Putamen (tissue), 1 donor: ENCODE measurements at places on chromosomes 4 and X.

DNA sequence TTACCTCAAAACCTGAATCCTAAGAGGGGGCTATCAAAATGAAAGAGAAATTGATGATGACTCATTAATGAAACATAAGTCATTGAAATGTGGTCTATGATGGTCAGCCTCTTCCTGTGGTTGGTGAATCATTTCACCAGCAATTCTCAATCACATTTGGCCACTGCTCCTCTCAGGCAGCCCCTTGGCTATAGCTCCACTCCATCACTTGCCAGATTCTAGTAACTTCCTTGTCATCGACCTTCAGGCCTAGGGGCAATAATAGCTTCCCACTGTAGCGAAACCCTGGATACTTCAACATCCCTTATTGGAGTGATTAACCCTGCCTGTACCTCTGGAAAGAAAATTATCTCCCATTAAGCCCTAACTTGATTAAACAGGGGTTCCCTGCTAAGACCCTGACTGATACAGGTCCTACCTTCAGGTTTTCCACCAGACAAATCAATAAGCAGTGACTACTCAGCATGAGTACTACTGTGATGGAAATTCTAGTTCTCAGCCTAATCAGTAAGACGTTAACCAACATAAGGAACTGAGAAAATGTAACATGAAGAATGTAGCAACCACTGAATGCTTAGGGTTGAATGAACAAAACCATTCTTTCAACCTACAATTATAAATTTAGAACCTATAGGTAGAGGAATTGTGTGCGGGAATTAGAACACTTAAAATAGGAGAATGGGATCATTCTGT is 30.4 kb downstream of the ADH7 start:
- no peak for DNase-seq

DNA sequence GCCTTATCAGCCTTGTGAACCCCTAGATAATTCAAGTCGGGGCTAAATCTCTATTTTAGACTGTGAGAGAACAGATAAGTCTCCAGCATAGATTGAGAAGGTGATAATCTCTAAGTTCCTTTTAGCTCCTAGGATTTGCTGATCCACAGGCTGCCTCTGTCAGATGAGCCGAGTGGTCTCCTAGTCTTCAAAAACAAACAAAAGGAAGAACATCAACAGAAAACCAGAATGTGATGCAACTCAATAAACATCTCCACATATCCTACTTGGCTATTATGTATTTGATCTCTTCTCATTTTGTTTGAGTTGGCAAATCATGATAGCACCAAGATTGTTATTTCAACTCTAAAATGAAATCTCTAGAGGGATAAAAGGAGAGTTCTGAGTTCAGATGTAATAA is 88.4 kb upstream of the SLC7A11 start:
- DNase-seq, result peak; percentile 7

DNA sequence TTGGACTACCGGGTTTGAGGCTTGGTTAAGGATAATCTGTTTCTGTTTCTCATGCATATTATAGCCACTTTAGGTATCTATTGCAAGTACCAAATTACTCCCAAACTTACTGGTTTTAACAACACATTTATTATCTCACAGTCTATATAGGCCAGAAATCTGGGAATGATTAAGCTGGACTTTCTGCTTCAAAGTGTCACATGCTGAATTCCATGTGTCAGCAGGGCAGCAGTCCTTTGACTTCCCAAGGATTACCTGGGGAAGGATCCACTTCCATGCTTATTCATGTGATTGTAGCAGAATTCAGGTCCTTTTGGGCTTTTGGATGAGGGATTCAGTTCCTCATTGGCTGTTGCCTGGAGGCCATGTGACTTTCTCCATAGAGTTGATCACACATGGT is 349.0 kb upstream of the TRAM1L1 start:
- DNase-seq, result no peak

DNA sequence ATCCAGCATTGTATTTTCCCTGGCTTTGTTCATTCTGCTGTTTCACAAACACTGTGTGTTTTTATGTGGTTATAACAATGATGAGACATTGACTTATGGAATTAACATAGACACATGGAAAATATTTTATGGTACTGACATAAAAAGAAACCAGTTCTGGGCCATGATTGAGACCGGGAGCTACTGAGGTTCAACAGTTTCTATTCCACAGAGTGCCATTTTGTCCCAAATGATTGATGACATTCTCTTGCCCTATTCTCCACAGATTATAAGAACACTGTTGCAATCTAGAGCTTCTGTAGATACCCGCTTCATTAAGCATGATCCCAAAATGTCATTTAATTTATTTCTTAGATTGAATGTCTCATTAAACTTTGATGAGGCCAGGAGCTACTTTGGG is 326.8 kb downstream of the RPA4 start:
- no peak for DNase-seq

DNA sequence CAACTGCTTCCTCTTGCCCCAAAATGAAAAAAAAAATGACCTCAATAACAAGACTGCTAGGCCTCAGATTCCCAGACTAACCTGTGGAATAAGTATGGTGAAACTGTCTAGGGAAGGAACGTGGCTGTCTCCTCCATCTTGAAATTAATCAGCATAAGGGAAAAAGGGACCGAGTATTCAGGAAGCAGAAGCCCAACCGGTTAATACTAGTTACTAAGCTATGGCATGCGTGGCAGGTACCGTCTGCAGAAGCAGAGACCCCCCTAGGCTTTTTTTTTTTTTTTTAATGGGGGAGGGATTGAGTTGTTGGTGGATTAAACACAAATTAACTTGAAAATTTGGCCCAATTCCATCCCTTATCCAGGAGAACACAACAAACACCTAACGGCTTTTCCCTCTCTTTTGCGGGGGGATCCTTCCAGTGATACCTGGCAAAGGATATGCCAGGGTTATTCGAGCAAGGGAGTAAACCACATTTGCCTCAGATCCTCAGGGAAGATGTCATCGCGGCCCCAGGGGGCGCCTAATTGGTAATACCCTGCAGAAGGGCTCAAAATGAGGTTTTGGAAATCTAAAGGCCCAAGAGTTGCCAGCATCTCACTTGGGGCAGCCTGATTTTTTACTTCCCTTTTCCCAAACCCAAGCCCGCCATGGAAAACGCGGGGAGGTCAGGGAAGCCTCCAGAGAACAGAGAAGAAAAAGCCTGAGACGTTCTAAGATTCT is 893 bp downstream of the RLIM start:
- peak; percentile 3 for DNase-seq

DNA sequence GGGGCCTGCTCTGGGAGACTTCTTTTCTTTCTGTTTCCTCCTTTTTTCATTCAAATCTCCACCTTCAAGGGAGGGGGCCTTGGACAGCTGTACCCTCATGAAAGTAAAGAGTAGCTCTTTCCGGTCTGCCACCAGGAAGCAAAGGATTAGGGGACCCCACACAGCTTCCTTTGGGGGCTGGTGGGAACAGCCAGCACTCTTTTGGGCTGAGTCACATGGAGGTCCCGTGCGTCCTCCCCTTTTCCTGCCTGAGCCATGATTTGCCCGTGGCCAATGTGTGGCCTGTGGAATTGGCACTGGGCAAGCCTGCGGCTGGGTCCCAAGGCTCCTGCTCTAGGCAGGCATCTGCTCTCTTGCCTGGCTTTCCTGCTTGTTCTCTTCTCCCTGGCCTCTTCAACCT is 65.5 kb downstream of the FHDC1 start:
- no peak for DNase-seq

GRCh38 chr4:142443469-142443868 is 402.6 kb downstream of the INPP4B start:
- DNase-seq, result no peak

DNA sequence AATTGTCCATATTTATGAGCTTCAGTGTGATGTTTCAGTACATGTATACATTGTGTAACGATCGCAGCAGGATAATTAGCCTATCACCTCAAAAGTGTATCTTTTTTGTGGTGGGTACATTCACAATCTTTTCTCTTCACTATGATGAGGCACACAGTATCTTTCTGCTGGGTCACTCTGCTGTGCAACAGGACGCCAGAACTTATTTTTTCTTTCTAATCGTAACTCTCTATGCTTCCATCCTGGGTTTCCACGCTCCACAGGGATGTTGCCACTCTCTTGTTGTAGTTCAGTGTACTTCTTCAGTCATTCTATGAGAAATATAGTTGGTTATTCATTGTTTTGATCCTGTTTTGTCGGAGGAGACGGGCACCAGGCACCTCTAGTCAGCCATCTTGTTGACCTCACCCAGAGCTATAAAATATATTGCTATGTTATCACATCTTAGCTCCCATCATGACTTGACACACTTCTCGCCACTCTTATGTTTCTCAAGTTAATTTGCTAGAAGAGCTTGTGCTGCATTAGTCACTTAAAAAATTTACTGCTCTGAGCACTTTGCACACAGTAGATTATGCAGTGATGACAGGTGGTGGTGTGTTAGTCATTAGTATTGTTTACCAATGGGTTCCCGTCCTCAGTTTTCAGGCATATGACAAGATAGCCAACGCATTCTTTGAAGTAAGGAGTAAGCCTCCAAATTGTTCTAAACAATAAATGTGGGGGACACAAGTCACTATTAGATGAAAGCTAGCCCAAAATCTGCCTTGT is 1002.7 kb upstream of the PCDH7 start:
- no peak for DNase-seq

- no peak for DNase-seq
Measured at GRCh38 chr4:86972997-86973396, 38.2 kb downstream of the AFF1 start.

- DNase-seq, result no peak
Measured at GRCh38 chrX:74251006-74251930, 52.7 kb upstream of the ZCCHC13 start.

GRCh38 chr4:56671860-56672259 is 9.2 kb downstream of the HOPX start:
- DNase-seq, result no peak

DNA sequence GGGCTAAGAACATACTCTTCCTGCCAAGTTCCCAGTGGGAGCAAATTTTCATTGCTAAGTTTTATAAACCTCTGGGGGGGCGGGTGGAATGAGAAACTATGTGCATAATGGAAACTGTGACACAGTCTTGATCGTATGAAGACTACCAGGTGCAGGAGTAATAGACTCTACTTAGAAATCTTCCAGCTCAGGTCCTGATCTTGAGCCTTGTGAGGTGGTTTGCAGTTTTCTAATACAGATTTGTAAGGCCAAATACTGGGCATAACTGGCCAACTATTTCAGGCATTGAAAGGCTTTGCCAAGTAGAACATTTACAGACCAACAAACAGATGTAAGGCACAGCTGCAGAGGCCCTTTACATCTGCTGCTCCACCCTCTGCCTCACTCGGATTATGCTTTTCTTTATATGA is 89.7 kb upstream of the CBR4 start:
- DNase-seq, result peak; percentile 34
